Nucleus accumbens (tissue), 56 donors: ENCODE measurements at places on chromosomes 5 and 9.

- no peak for DNase-seq
Measured at GRCh38 chr9:123524866-123525265, 168.9 kb downstream of the CRB2 start.

DNA sequence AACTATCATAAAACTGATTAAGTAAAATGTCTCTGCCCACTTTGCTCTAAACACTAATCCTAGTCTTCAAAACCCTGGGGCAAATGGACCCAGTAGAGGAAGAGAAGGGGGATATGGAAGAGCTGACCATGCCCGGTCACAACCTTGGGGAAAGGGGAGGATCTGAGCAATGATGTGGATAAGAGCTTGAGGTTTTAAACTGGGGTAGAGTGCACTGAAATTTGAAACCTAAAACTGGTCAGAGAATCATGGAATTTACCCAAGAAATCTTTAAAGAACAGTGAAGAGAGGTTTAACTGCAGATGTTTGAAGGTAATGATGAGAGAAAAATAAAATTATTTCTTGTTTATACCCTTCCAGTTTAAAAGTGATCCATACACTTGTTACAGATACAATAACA is 110.8 kb downstream of the MRPS30 start:
- no peak for DNase-seq

- DNase-seq = no peak
Measured at GRCh38 chr5:139342423-139342723, 719 bp downstream of the PAIP2 start.

GRCh38 chr5:38023371-38023770 is 183.5 kb upstream of the GDNF start:
- DNase-seq = no peak

GRCh38 chr9:4771788-4772187 is 21.0 kb upstream of the RCL1 start:
- DNase-seq = no peak

DNA sequence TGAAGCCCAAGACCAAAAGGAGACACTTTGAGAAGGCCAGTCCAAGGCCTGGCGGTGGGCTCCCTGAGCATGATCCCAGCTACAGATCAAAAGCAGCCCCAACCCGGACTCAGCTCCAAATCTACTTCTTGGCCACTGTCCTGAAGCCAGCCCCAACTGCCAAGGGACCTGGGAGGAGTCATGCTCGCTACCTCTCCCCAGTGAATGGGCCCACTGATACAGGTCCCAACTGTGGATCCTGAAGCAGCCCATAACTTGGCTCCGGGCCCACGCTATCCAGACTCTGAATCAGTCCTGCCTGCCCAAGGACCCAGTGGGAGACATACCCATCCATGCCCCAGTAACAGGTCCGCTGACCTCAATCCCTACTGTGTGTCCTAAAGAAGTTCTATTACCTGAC is 1545.3 kb upstream of the C9orf72 start:
- DNase-seq = no peak

DNA sequence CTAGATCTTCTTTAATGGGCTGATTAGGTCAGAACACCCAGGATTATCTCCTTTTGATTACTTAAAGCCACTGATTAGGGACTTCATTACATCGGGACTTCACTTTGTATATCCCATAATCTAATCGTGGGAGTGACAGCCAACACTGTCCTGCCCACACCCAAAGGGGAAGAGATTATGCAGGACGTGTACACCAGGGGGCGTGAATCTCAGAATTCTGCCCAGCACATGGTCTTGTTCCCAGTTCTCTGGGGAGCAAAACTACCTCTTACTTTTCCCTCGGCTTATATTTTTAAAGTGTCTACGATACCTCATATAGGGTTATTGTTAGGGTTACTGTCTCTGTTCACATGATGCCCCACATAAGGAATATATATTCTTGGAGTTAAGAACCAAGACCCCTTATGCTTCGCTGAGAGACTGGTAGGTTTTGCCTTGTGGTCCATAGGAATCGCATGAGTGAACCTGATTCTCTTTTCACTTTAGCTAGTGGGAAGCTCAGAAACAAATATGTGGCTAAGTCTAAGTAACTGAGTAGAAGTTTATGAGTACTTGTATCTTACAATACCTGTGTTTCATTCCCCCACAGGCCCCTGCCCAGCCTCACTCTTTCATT is 192.7 kb downstream of the GNA14 start:
- no peak for DNase-seq

DNA sequence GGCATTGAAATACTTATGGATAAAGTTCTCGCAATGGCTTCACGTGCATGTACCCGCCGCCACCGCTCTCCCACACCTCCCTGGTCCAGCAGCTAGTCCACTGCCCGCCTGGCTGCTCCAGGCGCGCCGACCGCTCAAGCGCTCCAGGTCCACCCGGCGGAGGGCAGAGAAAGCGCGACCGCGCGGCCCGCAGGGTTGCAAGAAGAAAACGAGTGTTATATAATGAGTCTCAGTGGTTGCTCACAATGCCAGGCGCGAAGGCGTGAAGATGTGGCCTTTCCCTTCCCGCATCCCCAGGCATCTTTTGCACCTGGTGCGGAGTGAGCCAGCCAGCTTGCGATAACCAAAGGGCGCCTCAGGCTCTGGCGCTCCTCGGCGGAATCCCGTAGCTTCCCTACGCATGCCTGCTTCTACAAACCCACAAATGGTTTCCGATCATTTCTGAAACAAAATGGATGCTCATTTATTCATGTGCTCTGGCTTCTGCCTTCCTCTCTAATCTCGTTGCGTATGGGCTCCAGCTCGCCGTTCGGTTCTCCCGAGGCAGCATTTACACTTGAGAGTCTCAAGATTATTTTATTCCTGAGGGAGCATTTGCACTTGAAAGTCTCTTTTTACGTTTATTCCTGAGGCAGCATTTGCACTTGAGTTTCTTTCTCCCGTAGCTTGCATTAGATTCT is 25.7 kb downstream of the CDKN2A start:
- no peak for DNase-seq

DNA sequence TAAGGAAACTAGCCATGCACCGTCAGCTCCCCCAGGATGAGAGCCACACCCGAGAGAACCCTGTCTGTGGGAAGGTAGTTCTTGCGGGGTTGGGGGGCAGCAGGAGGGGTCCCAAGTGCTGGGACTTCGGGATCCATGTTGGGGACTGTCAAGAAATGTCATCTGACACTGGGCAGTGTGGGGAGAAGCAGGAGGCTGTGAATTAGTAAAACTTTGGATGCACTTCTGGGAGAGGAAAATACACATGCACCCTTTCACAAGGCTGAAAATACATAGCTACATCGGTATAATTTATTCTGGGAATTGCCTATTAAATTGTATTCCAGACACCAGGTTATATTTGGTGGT is 109.6 kb upstream of the RPS23 start:
- no peak for DNase-seq

DNA sequence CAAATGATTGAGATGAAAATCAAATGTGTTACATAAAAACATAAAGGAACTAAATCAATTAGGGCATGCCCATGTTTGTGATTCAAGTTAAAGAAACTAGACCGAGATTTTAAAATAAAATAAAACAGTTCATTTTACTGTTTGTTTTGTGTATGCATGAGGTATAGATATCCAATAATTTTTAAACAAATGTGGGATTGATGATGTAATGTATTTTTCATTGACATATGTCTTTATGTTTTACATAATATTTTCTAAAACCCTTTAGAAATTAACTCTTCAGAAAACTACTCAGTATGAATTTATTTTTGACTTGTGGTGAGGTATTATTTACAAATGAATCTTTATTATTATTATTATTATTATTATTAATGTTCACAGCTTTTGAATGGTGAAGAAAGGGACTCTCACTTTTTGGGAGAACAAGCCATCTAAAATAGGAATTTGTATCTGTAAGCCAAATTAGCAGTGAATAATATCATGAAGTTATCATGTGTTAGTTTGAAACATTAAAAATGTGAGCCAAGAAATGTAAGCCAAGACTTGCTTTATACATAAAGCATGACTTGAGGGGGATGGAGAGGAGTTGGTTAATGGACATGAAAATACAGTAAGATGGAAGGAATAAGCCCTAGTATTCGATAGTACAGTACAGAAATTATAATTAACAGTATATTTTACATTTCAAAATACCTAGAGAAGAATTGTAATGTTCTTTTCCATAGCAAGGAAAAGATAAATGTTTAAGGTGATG is 355.0 kb downstream of the CDH10 start:
- no peak for DNase-seq

DNA sequence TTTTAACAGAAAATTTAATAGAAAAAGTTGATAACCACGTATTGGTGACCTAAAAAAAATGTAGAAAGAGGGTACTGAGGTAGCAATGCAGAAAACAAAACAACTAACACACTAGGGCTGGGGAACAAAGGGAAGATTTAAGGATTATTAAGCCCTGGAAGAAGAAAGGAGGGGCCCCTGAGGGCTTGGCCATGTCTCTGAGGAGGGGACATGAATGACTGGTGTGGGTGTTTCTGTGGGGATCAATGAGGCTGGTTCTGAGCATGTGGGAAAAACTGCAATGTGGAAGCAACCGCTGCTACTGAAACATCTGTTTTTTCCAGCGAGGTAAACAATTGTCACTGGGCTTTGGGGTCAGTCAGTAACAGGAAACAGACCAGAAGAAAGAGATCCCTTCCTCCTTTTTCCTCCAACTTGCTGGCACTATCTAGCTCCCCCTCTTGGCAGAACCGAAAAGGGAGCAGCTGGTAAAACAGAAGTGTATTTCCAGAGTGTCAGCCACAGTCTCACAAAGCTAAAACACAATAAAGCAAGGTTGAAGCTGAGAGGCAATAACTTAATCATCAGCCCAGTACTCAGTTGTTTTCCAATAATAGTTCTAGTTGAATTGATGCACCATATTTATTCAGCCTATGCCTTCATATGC is 48.3 kb downstream of the ATPSCKMT start:
- no peak for DNase-seq

- DNase-seq = no peak
Measured at GRCh38 chr5:143016777-143017516, 246.8 kb downstream of the ARHGAP26 start.

DNA sequence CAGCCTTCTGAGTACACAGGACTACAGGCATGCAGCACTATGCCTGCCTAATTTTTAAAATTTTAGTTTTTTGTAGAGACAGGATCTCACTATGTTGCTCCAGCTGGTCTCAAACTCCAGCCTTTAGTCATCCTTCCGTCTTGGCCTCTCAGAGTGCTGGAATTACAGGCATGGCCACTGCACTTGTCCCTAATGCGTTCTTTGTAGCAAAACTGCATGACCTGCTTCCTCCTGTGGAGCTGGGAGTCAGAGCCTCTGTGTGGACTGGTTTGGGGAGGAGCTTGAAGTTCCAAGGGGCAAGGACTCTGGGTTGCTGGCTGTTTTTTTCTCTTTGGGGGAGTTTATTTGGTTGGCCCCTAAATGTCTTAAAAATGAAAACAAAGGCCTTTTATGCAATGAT is 22.7 kb upstream of the ANKRD34B start:
- no peak for DNase-seq

- DNase-seq = no peak
Measured at GRCh38 chr9:69476797-69477196, 151.8 kb downstream of the ENTREP1 start.

DNA sequence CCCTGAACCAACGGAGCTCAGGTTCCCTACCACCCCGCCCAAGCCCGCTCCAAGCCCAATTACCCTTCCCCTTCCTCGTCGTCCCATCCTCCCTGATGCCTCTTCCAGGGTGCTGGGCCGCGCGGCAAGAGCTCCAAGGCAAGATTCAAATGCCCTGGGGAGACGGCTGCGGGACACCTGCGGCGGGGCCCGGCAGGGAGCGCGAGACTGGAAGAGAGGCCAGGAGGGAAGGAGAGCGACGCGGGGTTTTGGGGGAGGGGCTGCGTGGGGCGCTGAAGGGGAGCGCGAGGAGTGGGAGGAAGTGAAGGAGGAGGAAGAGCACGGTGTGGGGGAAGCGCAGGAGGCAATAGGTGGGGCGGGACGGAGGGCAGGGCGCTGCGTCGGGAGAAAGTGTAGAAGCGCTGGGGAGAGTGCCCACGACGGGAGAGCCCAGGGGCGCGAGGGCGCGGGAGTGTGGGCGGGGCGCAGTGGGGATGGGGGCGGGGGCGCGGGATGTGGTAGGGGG is 975 bp upstream of the NXNL2 start:
- DNase-seq = no peak

GRCh38 chr9:37209431-37210386 is 89.3 kb downstream of the ZCCHC7 start:
- no peak for DNase-seq

DNA sequence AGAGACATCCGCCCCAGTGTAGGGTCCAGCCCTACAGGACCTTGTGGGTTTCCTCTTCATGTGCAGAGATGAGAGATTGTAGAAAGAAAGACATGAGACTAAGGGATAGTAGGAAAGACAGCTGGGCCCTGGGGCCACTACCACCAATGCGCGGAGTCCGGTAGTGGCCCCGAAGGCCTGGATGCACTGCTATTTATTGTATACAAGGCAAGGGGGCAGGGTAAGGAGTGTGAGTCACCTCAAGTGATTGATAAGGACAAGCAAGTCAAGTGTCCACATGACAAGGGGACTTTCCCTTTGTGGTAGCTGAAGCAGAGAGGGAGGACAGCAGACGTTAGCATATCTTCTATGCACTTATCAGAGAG is 6.2 kb upstream of the TMEM141 start:
- DNase-seq = no peak

GRCh38 chr5:151903243-151903653 is 21.4 kb downstream of the GLRA1 start:
- DNase-seq = no peak

GRCh38 chr9:5563886-5564285 is 53.6 kb downstream of the PDCD1LG2 start:
- no peak for DNase-seq

- no peak for DNase-seq
Measured at GRCh38 chr5:68454766-68455165, 239.2 kb downstream of the PIK3R1 start.

DNA sequence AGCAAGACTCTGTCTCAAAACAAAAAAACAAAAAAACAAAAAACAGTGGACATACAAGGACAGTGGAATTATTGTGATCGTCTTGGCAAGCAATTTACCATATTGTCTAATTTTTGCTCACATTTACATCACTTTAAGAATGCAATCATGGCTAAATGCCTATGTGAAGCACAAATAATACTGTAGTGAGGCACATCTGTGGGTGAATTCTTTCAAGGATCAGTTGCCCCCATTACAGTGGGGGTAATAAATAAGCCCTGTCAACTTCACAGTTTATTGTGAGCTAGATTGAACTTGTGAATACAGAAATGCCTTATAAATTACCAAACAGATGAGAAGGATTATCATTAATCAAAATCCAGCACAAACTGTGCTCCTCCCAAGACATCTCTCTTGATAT is 150.2 kb upstream of the PAPPA start:
- no peak for DNase-seq
